ENCODE measurements at places on chromosomes 1 and 21.

DNA sequence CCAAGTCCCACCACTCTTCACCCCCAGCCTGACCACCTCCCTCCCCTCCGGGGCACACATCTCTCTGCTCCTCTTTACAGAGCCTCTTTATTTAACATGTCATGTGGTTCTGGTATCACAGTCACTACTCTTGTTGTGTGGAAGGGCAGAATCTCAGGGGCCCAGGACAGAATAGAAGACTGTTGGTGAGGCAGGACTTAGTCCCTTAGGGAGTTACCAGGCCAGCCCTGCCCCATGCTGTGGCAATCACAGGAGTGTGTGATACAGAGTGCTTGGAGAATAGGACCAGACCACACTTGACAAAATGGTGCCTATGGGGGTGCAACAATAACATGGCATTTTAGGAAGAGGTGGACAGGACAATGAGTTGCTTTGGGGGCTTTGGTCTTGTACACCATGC is 43.0 kb upstream of the CRNN start:
- DNase-seq: no peak

DNA sequence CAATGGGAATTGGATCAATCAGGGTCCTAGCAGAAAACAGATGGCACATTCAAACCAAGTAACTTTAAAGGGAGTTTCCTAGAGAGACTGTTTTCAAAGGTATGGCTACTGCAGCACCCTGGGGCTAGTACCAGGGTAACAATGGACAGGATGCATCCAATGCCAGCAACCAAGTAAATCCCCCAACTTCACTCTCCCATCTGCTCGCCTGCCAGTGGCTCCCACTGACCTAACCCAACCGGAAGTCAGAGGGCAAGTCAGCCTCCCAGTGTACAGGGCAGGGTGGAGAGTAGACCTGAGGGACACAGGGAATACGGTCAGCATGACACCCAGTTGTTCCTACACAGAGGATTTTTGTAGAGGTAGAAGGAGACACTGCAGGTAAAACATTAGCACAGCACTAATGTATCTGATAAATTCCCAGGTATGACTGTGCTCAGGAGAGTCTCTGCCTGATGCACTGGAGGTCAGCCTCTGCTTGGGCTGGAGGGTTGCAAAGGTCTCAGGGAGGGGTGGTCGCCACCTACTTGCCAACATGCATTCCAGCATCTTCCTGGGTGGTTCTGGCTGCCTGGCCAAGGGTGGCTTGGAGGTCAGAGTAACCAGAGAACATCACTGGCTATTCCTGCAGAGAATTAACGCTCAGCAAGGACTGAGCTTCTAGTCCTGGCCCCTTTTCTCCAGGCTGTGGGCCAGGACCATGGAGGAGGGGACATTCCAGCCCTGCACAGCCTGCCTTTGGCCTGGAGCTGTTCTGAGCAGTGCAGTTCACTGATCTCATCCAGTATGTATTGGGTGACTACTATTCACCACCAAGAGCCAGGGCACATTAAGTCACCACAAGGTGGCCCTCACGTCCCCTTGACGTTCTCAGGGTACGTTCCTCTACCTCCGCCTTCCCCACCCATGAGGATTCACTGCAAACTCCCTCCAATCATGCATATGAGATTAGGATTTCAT is 5.1 kb upstream of the GJA4 start:
- DNase-seq: no peak

- DNase-seq: no peak
Measured at GRCh38 chr1:5343256-5344020, 648.8 kb downstream of the NPHP4 start.

- no peak for DNase-seq
Measured at GRCh38 chr1:176994931-176995596, 169.4 kb downstream of the ASTN1 start.

DNA sequence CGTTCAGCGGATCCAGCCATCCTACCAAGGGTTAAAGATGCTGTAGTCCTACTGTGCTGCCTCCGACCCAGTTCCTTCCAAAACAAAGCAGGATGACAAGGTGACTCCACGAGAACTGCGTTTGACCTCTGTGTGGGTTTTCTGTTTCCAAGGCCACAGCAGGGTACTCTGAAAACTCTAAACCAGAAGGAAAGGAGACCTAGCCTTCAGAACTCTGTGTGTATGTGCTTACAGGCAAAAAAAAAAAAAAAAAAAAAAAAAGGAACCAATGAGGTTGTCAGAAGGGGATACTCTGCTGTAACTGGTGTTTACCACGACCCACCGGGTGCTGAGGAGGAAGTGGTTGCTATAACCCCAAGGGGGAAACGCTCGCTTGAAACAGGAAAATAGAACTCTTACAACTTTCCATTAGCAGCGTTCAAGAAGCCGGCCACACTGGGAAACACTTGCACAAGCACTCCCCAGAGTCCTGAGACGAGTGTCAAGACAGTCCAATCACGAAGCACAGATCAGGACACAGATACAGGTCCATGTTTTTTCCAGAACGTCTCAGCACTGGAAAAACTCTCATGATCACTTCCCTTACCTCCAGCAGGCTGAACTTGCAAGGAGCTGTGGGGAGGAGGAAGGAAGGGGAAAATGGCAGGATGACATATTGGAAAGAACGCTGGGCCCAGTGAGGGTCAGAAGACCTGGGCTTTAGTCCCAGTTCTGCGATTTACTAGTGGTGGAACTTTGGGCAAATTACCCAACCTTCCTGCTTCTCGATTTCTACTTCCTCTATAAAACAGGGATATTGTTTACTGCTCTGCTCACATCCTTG is 64.0 kb downstream of the ITPKB start:
- DNase-seq: no peak

- no peak for DNase-seq
Measured at GRCh38 chr1:206985162-206985749, 15.0 kb upstream of the FCAMR start.

GRCh38 chr1:54463259-54464030 is 57.3 kb upstream of the SSBP3 start:
- DNase-seq: no peak

- no peak for DNase-seq
Measured at GRCh38 chr1:67918067-67918466, 84.8 kb upstream of the GNG12 start.

- DNase-seq: no peak
Measured at GRCh38 chr1:44222397-44223186, 9.3 kb downstream of the DMAP1 start.

Measured in NCI-H187 treated with DMSO at 0.1 percent for 48 hours (cell line).